Neural crest cell (in vitro differentiated cells): ENCODE measurements at places on chromosomes 2 and 18. TPM values are rescaled to one million over a fixed set of nuclear protein-coding genes. Genes with fewer than 3 reads are reported as not detected.

The ZC3H15 gene
- 73.1 and 76.7 TPM in 2 replicates for total RNA-seq

GRCh38 chr2:235552671-235553070 lies 58.8 kb downstream of the AGAP1 start:
- no peaks in the 10 kb centered on the region for H3K36me3 ChIP-seq
- H3K27me3 ChIP-seq, result no peaks in the 10 kb centered on the region
- H3K4me1 ChIP-seq, result peaks cover 41% of the 10 kb centered on the region
- no peak overlapping the region for H3K27ac ChIP-seq
- no peak for DNase-seq

DNA sequence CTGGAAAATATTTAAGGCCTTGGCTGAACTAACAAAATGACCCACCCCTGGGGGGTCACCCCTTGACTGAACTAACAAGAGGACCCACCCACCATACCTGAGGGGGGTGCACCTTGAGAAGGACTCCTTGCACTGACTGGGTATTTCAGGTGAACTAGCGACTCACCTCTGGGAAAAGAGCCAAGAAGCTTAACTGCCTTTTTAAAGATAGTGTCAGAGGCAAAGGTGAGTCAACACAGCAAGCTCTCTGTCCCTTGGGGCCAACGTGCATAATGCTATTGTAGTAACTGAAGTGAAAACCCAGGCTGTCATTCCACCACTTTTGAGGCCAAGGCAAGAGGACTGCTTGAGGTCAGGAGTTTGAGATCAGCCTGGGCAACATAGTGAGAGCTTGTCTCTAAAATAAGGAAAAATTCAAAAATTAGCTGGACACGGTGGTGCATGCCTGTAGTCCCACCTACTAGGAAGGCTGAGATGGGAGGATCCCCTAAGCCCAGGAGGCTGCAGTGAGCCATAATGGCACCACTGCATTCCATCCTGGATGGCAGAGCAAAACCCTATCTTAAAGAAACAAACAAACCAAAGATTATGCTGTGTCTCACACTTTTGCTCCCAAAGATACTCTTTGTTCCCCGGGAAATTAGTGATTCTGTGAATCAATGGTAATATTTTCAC lies 36.4 kb upstream of the ZCCHC2 start:
- DNase-seq, result no peak
- no peak overlapping the region for H3K27ac ChIP-seq
- H3K27me3 ChIP-seq, result peaks cover 12% of the 10 kb centered on the region
- no peaks in the 10 kb centered on the region for H3K36me3 ChIP-seq
- H3K4me1 ChIP-seq, result peaks cover 12% of the 10 kb centered on the region

- H3K36me3 ChIP-seq, result peaks cover 2% of the 10 kb centered on the region
- no peak for DNase-seq
- H3K4me1 ChIP-seq, result no peaks in the 10 kb centered on the region
- no peak overlapping the region for H3K27ac ChIP-seq
- H3K27me3 ChIP-seq, result no peaks in the 10 kb centered on the region
Measured at GRCh38 chr18:24964216-24964615, 387.8 kb downstream of the ZNF521 start.

DNA sequence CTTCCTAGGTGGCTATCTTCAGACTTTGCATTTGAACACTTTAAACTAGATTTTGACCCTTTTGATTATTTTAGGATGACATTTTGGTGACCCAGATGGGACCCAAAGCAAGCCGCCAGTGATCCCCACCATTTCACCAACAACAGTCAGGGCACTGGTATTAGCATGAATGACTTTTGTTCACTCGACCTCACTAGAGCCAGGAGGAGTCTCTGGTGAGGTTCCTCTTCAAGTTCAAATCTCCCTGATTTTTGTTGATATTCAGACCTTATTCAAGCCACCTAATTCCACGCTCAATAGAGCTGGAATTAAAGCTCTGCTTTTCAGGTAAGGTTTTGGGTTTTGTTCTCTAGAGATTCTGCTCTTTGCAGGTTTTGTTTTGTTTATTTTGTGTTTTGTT lies 202.3 kb downstream of the MREG start:
- H3K4me1 ChIP-seq, result no peaks in the 10 kb centered on the region
- H3K27me3 ChIP-seq, result no peaks in the 10 kb centered on the region
- no peak for DNase-seq
- no peaks in the 10 kb centered on the region for H3K36me3 ChIP-seq
